ENCODE measurements at places on chromosomes 1 and 21. TPM values are rescaled to one million over a fixed set of nuclear protein-coding genes. Genes with fewer than 3 reads are reported as not detected.

DNA sequence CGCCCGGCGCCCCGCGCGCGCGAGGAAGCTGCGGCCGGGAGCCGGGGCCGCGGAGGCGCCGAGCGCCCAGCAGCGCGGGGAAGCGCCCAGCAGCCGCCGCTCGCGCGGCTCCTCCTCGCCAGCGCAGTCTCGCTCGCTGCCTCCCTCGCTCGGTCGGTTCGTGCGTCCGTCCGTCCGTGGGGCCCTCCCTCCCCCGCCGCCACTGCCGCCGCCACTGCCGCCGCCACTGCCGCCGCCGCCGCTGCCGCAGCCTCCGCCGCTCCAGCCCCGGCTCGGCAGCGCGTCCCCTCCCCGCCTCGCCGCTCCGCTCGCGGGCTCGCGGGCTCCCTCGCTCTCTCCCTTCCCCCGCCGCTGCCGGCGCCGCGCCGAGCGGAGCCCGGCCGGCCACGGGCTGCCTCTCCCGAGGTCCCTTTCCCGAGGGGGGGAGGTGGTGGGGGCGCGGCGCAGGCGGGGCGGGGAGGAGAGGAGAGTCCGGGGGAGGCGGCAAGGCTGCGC is at the start of gene KCND3:
TSS of gene KCND3 (minus strand) at position 138 of the 495 bp plus-strand sequence.
- peak; percentile 58 for DNase-seq

DNA sequence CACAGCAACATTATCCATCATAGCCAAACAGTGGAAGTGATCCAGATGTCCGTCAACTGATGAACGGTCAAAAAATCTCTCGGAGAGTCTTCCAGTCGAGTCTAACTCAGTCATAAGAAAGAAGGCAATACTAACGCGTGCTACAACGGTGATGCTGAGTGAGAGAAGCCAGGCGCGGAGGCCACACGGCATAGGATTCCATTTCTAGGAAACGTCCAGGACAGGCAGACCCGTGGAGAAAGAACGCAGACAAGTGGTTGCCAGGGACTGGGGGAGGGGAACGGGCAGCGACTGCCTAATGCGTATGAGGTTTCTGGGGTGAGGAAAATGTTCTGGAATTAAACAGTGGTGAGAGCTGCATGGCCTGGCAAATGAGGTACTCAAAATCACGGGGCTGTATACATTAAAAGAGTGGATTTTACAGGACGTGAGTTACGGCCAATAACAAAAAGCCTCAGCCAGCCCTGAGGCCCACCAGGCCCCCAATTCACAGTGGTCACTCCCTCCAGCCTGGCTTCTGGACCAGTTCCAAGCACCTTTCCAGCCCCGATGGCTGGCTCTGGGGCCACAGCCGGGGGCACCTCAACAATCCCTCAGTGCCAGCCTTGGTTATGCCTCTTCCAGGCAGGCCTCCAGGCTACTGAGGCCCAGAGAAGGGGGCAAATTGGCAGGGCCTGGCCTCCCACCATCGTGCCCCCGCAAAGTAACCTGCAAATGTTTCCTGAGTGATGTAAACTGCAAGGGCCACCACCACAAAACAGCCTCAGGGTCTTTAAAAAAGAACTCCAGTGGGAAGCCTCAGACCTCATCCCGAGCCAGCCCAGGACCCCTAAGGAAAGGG is 3.4 kb downstream of the WNT9A start:
- DNase-seq: peak; percentile 54

GRCh38 chr1:176878750-176879536 is 285.6 kb downstream of the ASTN1 start:
- DNase-seq: no peak

DNA sequence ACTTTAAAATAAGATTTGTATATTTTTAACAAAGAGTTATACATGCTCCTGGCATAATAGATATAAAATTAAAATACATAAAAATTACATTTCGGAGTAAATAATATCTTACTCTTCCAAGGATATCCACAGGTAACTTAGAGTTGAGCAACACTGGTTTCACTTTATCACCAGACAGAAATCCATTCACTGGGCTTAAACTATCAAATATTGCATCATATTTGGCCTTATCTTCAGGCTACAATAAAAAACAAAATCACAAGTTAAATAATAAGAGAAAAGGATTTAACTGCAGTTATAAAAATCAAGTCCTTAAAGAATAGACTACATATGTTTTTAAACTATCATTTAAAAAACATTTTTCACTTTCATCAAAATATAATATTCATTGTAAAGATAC is 55.5 kb downstream of the EPS15 start:
- DNase-seq: no peak

GRCh38 chr1:174160109-174160473 is 771 bp downstream of the RABGAP1L start:
- peak; percentile 73 for DNase-seq

- no peak for DNase-seq
These were observed 39.6 kb downstream of the PDE4B start for GRCh38 chr1:65832296-65832695.

DNA sequence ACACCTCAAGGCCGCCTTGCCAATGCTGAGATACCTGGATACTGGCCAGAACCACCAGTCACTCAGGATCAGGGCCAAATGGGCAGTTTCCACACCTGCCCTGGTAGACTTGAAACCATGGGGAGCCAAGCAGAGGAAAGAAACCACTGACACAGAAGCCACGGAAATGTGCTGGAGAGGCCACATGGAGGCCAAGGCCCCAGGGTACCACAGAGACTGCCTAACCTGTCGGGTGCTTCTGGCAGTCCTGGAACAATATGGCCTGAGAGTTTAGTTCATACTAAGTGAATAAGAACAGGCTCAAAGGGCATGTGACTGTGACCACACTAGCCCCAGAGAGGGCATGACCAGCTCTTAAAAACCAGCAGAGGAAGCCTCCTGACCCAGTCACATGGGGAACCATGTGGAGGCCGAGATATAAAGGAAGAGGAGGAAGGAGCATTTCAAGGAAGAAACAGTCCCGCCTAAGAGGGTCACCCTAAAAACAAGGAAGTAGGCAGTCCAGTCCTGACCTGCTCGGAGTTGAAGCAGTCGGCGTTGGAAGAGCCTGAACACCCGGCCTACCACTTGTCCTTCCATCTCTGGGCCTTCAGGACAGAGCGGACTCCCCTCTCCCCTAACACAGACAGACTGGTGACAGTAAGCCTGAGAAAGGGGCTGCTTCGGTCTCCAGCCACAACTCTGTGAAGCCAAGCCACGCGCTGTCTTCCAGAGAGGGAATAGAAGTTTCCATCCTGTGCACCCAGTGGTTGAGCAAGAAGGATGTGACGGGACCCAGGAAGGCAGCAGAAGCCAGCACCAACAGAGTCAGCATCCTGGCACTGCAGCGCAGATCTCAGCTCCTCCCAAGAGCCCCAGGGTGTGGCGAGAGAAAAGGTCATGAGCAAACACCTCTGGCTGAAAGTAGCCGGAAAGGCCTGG is at the start of gene DENND2D:
TSS of gene DENND2D (minus strand) at position 766 of the 921 bp plus-strand sequence. CDS start at position 579, 187 bp downstream.
- DNase-seq: no peak

DNA sequence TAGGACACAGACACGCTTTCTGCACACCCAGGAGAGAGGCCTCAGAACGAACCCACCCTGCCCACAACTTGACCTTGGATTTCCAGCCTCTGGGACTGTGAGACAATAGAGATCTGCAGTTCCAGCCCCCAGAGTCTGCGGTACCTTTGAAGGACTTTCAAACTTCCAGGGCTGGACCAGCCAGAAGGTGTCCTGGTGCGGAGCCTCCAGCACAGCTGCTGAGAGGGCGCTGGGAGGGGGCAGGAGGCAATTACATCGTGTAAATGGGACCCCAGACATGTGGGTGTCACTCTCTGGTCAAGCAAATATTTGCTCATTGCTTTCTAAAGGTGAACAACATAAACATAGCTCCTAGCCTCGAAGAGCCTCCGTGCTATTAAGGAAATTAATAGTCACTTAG is 58.7 kb upstream of the ACTRT2 start:
- no peak for DNase-seq

- DNase-seq: no peak
These were observed 167.0 kb downstream of the NEGR1 start for GRCh38 chr1:72115290-72115689.

Gene STRIP1
- total RNA-seq: 44.6 TPM

GRCh38 chr1:53324321-53324720 is 3.5 kb downstream of the LRP8 start:
- no peak for DNase-seq

DNA sequence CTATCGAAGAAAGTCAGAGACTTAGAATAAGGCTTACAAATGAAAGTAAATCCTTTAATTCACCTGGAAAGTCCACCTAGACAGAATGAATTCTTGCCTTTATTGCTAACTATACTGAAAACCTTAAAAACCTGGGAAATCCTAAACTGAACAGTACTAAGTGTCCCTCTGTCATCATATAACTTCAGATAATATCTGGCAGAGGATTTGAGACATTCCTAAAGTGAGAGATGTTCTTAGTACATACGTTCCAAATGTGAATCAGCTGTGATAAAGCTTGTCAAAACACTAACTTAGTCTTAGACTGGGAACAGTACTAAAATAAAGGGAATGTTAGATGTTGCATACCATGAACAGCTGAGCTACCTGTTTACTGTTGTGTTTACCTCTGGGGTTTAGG is 121.7 kb downstream of the TNFSF18 start:
- no peak for DNase-seq

Gene GSTM5
- total RNA-seq: 0.12 TPM

- DNase-seq: no peak
These were observed 8.3 kb downstream of the IL24 start for GRCh38 chr1:206905295-206906164.

Gene AHCYL1
- total RNA-seq: 49.2 TPM

DNA sequence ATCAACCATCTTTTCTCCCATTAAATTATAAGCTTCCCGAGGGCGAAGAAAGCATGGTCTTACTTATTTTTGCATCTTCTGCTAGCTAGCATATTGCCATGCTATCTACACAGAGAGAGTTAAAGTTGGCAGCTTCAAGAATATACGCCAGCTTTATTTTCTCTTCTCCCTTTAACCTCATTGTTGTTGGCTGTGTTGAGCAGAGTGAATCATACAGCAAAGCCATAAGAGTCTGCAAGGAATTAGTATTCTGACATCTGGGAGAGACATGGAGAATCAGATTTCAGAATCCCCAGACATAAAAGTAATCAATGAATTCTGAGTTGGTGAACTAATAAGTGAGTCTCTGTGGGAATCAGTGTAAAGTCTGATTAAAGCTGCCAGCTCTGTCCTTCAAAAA is 649.6 kb upstream of the PTBP2 start:
- no peak for DNase-seq

DNA sequence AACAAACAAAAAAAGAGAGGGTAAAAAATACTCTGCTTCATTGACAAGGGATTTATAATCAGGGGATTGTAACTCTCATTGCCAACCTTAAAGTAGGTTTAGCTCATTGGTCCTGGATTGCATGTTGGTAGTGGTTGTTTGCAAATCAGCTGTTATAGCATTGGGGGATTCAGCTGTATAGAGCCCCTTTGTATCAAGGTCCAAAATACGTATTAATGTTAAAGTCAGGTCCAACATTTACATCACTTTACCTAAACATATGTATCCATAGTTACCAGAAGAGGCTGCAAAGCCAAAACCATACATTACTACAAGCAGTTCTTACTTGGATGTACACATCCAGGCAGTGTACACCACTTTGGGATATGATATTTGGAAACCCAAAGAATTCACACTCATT is 29.4 kb downstream of the RPS27 start:
- no peak for DNase-seq

GRCh38 chr1:108033550-108033951 is 68.6 kb upstream of the VAV3 start:
- no peak for DNase-seq

Gene PTGS2
- 21.9 TPM for total RNA-seq

Gene RIPPLY3
- 0.17 TPM for total RNA-seq

Gene C4BPB
- total RNA-seq: 16.8 TPM
